ENCODE measurements at places on chromosomes 1 and 21.

DNA sequence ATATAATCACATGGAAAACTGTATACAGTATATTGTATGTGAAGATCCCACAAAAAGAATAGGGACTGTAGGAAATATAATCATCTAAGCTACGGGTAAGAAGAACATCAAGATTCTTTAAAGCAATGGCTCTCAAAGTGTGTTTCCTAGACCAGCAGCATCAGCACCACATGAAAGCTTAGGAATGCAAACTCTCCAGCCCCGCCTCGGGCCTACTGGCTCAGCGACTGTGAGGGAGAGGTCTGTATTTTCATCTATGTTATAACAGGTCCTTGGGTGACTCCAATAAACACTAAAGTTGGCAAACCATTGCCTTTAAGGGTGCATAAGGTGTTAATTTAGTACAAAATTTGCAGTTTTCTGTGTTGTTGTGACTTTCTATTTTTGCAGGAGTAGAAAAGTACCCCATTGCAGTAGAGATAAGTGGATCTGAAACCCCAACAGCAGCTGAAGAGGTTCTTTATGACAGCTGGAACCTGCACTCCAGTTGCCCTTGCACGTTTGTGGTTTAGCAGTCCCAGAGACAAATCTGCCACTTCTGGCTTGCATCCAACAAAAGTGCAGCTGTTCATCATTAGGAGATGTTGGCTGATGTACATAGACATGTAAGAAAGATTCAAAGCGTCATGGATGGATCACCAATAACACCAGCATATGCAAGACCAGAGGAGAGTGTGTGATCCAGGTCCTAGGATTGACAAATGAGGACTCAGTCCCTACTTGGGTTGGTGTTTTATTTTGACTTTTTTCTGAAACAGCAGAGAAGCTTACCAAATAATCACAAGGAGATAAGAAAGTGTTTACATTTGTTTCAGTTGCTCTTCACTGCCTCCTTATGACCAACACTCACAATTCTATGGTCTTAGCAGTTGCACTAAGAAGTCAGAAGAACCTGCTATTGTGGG is 15.9 kb upstream of the IFNAR1 start:
- DNase-seq = no peak

- no peak for DNase-seq
These were observed 21.3 kb upstream of the PKP1 start for GRCh38 chr1:201261771-201262547.

- DNase-seq = no peak
These were observed 419.9 kb downstream of the PTPRU start for GRCh38 chr1:29655945-29656850.

GRCh38 chr1:205199090-205199930 is 12.2 kb downstream of the DSTYK start:
- DNase-seq = no peak

Data from stimulated activated CD8-positive, alpha-beta memory T cell treated with anti-CD3 and anti-CD28 coated beads, Interleukin-4, amount 100 ng/mL, for 1 hour (primary cell).